ENCODE measurements at places on chromosomes 11 and 22.

GRCh38 chr11:112722148-112722547 lies 239.1 kb upstream of the NCAM1 start:
- DNase-seq = no peak

GRCh38 chr11:94882931-94883330 lies 90.4 kb downstream of the CWC15 start:
- no peak for DNase-seq

GRCh38 chr11:111921541-111922230 lies 3.0 kb downstream of the C11orf52 start:
- no peak for DNase-seq

DNA sequence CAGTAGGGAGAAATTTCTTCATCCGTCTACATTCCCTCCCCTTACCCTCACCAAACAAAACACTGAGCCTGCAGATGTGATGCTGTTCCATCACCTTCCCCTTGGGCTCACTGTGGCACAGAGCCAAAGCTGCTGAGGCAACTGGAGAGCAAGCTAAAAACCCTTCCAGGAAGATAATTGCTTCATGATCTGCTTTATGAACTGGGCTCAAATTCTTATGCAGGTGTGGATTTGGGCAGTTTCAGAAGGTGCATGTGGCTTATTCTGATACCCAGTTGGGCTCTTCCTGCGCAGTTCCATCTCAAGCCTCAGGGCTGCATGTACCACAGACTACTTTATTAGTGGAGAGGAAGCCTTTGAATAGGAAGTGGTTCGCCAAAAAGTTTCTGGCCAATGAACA lies 58.3 kb downstream of the AAMDC start:
- no peak for DNase-seq

DNA sequence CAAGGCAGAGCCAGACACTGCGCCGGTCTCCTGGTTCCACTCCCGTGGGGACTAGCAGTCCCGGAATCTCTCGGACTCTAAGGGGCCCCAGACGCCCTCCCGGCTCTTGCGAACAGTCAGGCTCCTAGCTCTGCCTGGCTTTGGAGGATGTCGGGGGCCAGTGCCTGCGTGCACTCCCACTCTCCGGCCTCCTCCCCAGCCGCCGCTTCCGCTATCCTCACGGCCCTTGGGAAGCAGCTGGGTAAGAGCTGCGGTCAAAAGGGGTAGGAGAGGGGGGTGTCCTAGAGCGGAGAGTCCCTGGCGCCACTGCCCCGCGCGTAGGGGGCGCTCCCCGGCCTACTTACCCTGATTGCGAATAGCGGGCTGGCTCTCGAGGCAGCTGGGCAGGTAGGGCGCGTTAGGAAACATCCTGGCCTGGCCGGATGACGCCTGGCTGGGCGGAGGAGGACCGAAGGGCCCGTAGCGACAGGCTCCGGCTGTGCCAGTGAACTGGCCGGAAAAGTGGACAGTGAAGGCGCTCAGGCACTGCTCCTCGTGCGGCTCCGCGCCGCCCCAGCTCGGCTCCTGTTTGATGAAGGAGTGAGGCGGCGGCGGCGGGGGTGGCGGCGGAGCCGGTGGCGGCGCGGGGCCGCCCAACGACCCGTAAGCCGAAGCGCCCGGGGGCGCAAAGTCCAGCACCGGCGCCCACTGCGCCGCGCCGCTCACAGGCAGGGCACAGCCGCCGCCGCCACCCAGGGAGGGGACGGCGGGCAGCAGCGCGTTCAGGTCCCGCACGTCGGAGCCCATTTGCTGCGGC lies 785 bp downstream of the WT1 start:
- peak; percentile 60 for DNase-seq

DNA sequence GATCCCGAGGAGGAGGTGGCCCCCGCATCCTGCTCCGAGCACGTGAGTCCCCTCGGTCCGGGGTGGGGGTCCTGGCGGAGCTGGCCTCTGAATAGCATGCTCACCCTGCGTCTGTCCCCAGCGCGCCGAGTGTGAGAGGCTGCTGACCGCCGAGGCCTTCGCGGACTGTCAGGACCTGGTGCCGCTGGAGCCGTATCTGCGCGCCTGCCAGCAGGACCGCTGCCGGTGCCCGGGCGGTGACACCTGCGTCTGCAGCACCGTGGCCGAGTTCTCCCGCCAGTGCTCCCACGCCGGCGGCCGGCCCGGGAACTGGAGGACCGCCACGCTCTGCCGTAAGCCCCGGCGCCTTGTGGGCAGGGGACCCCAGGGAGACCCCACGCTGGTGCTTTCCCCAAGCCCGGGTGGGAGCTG lies 3.5 kb downstream of the MUC2 start:
- DNase-seq = no peak

- DNase-seq = no peak
These were observed 12.4 kb downstream of the C11orf21 start for GRCh38 chr11:2289350-2289749.

DNA sequence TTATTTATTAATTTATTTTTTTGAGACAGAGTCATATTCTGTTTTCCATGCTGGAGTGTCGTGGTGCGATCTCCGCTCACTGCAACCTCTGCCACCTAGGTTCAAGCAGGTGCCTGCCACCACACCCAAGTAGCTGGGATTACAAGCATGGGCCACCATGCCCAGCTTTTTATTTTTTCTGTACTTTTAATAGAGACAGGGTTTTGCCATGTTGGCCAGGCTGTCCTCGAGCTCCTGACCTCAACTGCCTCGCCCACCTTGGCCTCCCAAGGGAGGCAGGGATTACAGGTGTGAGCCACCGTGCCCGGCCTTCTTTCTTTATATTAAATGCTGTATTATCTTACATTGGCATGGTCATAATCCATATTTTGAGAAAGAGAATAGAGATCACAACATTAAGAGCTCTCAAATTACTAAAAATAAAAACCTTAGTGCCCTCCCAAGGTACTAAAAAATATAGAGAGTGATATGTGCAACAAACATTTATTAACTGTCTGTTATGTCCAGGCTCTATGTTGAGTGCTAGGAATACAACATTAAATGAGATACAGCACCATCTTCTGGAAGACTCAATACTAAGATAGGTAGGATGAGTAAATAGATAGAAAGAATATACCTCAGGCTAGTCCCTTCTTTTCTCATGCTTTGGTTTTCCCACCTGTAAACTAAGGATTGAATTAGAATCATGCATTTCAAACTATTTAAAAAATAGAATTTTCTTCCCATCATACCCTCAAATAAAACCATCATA lies 84.1 kb downstream of the BBOX1 start:
- DNase-seq = no peak

- no peak for DNase-seq
These were observed 1.5 kb downstream of the SLC43A1 start for GRCh38 chr11:57513911-57514537.

- no peak for DNase-seq
These were observed 67.8 kb downstream of the ARHGEF12 start for GRCh38 chr11:120403966-120404365.

GRCh38 chr11:134685793-134686380 lies 273.8 kb upstream of the B3GAT1 start:
- DNase-seq = no peak

DNA sequence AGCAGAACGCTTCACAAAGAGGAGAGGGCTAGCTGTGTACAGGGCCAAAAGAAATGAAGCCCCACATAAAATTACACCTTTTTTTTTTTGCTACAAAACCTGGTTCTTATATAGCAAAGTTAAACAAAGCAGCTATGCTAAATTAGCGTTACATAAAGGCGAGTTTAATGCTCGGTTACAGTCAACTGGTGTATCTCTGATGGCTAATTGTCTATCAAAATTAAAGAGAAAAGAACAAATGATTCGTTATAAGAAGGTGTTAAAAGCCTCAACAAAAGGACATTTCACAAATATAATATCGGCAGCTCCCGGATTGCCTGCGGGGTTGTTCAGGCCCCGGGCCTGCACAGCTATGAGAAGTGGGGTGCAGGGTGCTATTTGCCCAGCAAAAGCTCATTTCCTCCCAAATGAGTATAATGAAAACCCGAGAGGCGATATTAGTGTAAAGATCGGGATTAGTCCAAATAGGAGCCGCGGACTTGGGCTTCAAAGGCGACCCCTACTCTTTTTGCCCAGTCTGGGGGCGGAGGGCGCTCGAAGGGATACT lies 13.3 kb upstream of the PAX6 start:
- DNase-seq = no peak

DNA sequence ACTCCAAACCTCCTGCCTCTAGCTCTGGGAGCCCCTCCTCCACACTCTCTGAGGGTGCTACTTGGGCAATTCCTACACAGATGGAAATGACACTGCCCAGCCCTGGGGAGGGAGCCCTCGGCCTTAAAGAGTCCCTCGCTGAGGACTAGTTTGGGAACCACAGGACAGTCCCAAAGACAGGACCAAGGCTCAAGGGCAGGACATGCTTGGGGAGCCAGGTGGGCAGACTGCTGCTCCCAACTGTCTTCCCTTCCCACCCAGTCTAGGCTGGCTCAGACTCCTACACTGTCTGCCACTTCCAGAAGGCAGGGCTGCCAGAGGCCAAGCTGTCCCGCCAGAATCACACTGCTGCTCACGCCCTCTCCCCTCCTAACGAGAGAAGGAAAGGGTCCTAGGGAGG lies 9.8 kb downstream of the ARRB1 start:
- DNase-seq = no peak

GRCh38 chr22:47495110-47495509 lies 732.7 kb downstream of the TBC1D22A start:
- DNase-seq = no peak
